H4 (cell line): ENCODE measurements at places on chromosomes 11 and 22. TPM values are rescaled to one million over a fixed set of nuclear protein-coding genes. Genes with fewer than 3 reads are reported as not detected.
A peak's percentile ranks its signal among the peaks of the same experiment; 100 is the strongest.

The OR52E8 gene
- total RNA-seq = not detected in 2 replicates

The TEAD1 gene
- 33.8 and 42.3 TPM in 2 replicates for total RNA-seq

The TP53AIP1 gene
- total RNA-seq = not detected in 2 replicates

The FGF3 gene
- total RNA-seq = not detected in 2 replicates

The GAB4 gene
- not detected in 2 replicates for total RNA-seq

The CLDN5 gene
- total RNA-seq = not detected in 2 replicates

The RAB38 gene
- 1.6 and 2.2 TPM in 2 replicates for total RNA-seq

The YAP1 gene
- 32.0 and 41.1 TPM in 2 replicates for total RNA-seq

The CATSPER1 gene
- 2.6 and 4.6 TPM in 2 replicates for total RNA-seq

DNA sequence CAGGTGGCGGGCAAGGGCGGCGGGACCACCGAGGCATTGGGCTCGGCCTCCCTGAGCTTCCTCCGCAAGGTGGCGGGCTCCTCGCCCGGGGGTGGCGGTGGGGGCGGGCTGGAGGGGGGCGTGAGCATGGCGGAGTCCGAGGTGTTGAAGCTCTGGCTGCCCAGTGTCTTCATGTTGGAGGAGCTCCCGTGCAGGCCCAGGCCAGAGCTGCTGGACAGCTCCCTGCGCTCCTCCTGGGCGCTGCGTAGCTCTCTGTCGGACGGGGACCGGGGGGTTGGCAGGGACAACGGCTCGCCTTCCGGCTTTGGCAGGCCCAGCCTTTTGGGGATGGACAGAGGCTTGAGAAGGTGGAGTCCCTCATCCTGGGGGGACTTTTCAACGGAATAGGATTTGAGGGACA, 43.9 kb upstream of the BID start:
- no peak for DNase-seq

- DNase-seq = no peak
Measured at GRCh38 chr11:86440305-86440716, 65.6 kb downstream of the CCDC81 start.

- no peak for DNase-seq
Measured at GRCh38 chr11:6727971-6728760, 43.6 kb downstream of the OR2AG2 start.

DNA sequence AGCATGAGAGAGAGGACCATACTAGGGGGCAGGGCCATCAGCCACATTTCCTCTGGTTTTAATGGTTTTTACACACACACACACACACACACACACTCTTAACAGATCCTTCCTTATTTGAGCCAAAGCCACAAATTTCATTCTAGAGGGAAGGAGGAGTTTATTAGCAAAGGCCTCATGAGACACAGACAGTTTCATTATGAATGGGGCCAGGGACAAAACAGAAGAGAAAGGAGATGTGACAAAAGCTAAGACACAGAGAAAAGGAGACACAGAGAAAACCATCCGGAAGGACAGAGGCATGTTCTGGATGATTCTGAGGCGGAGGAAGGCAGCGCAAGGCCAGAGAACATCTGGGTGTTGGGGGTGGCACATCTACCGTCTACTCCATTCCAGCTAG, 32.2 kb upstream of the ARFGAP3 start:
- DNase-seq = no peak

- DNase-seq = peak; percentile 58
Measured at GRCh38 chr11:36478700-36479329, 31.3 kb downstream of the TRAF6 start.

GRCh38 chr22:44907765-44908737, 101.8 kb downstream of the PHF21B start:
- DNase-seq = no peak

GRCh38 chr11:125300791-125301218, 136.3 kb downstream of the PKNOX2 start:
- peak; percentile 56 for DNase-seq

DNA sequence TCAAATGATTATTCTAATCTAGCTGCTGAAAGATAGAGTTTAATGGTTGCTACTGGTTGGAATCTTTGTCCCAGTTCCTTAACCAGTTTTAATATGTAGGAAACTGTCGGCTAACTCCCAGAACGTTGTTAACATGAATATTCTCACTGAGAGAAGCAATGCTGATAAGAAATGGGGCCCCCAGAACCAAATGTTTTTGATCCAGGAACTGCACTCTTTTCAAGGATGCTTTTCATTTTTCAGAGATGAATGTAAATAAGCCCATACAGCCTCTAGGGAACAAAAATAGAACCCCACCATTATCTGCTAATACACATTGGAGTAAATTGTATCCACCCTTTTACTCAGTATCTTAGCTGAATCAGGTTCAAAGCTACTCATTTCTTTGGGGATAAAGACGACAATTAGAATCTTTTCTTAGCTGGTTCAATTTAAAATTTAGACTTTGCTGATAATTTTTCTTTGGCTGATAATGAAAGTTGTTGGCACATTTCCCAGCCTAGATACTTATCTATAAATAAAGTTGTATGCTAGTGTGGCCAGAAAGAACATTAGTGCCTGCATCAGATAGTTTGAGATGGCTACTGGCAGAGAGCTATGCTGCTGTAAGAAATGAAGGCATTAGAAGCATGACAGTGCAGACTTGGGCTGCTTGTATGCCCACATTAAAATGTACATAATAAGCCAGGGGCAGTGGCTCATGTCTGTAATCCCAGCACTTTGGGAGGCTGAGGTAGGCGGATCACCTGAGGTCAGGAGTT, 323.3 kb upstream of the PDGFD start:
- no peak for DNase-seq

GRCh38 chr11:3196161-3197043, 22.2 kb downstream of the MRGPRG start:
- no peak for DNase-seq

- DNase-seq = no peak
Measured at GRCh38 chr11:11668781-11669180, 47.0 kb upstream of the GALNT18 start.

GRCh38 chr11:78499971-78500370, 74.7 kb downstream of the NARS2 start:
- no peak for DNase-seq

GRCh38 chr11:87832211-87832610, 343.0 kb downstream of the RAB38 start:
- DNase-seq = no peak

DNA sequence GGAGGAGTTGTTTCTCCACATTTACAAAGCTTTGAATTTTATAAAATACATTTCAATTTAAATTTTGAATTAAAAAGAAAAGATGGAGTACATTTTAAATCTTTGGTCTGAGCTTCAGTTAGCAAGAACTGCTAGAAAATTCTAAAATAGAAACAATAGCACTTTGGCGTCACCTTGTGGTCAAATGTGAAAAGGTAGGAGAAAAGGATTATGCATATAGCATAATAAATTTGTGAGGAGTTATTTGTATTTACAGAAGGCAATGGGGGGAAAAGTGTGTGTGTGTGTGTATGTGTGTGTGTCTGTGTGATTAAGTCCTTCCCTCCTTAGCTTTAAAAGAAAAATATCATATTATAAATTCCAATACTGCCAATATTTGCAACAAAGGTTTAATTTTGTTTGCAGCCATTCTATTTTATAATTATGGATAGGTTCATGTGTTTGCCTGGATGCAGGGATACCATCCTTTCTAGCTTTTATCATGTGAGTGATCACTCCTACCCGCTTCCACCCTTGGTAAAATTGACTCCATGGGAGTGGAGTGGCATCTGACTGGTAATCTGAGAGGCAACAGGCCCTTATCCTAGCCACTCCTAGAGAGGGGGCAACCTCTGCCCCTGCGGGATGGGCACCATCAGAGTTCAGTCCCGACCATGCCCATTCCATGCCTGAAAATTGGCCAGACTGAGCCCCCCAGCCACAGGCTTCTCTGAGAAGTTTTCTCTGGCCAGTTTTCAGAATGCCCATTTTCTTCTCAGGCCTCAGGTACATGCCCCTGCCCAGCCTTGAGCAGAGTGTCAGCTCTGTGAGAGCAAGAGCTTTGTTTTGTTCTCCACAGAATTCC, 13.6 kb upstream of the LGR4 start:
- peak; percentile 58 for DNase-seq

DNA sequence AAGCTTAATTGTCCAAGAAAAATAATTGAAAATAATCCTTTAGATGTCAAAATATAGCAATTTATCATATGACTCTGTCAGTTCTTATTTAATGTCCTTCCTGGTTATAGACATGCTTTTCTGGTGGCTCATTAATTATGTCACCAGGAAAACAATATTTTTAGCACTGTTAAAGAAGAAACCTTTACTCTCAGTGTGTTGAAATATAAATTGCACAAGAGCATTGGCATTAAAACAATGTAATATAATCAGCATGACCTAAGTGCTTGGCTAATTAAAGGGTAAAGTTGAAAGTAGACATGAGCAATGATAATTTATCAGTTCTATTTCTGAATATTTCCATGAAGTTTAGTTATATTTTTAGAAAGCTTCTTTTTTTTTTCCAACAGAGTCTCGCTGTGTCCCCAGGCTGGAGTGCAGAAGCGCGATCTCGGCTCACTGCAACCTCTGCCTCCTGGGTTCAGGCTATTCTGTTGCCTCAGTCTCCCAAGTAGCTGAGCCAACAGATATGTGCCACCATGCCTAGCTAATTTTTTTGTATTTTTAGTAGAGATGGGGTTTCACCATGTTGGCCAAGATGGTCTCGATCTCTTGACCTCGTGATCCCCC, 232.3 kb downstream of the JRKL start:
- no peak for DNase-seq

- no peak for DNase-seq
Measured at GRCh38 chr11:87203907-87204602, 166.3 kb downstream of the TMEM135 start.

DNA sequence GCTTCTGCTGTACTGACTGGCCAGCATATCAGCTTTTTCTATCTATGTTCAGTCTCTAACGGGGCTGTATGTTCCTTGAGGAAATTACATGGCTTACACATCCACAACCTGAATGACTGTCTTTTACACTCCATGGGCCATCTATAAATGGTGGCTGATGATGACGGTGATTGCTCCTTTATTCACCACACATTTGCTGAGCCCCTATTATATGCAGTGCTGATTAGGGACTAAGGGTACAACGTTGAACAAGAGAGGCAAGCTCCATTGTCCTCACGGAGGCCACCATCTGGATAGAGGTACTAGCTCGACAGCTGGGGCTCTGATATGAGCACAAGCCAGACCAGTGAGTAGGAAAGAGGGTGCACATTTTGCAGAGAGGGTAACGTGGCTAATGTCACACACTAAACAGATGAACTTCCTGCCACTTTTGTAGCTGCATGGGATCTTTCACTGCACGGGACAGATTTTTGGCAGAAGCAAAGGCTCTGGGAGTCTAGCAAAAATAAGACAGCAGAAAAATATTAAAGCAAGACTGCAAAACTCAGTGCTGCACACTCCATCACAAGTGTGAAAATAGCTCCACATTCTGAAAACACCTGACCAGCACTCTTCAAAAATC, 30.6 kb downstream of the DRD2 start:
- DNase-seq = no peak

DNA sequence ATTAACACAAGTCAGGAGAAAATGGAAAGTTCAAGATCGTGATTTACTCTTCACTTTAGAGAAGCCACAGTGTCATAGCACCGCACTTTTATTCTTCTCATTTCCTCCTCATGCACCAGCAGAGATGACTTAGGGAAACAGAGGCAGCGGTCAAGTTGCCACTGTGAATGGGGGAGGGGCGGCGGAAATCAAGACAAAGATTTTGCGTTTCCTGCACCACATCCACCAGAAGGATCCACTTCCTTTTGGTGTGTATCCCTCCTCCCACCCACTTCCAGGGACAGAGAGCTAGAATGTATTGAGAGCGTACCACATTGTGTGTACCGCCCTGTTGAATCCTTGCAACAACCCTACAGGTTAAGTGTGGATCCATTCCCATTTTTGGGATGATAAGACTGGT, 21.8 kb downstream of the TSPAN18 start:
- DNase-seq = no peak

DNA sequence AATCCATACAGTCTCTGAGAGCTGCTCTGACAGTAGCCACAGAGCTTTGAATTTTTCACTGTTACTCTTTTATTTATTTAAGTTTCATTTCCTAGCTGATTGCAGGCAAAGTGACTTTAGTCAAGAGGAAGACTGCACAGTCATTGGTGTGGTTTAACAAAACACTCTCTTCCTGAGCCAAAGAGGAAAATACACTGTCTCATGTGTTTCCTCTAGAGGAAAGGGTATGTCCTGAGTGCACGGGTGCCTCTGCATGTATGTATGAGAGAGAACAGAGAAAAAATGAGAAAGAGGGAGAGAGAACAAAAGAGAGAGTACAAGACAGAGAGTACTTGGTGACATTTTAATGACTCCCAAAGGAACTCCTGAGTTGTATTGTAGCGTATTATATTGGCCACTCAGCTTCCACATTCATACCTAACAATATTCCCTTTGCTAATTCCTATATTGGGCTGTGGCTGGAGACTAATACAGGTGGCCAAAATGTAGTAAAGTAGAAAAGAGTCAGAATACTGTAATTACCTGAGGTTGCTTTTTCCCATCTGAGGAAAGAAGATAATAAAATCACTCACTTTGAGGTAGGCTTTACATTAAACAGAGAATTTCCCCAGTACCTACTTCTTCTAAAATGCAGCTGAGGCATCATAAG, at the start of gene OR4D9:
Gene OR4D9 (plus strand): TSS at position 599 of the 649 bp plus-strand sequence. CDS start 3,374 bp downstream, outside the sequence.
- peak; percentile 48 for DNase-seq

- no peak for DNase-seq
Measured at GRCh38 chr11:112485280-112485679, 224.6 kb upstream of the PLET1 start.

DNA sequence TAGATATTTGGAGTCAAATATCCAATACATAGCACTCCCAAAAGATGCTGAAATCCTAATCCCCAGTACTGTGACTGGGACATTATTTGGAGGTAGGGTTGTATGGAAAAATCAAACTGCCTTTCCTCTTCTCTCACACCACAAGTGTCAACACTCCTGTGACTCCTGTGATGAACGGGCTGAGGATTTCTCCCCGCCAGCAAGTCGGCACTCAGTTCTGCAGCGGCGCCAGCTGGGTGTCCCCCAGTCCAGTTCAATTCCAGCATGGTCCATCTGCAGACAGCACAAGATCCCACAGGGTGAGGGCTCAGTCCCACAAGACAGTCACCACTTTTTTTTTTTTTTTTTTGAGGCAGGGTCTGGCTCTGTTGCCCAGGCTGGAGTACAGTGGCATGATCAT, 4.3 kb upstream of the PARVB start:
- DNase-seq = no peak

GRCh38 chr22:27252282-27253049, 549.1 kb downstream of the MN1 start:
- DNase-seq = peak; percentile 24

GRCh38 chr11:48000432-48000831, 20.1 kb downstream of the PTPRJ start:
- DNase-seq = no peak

DNA sequence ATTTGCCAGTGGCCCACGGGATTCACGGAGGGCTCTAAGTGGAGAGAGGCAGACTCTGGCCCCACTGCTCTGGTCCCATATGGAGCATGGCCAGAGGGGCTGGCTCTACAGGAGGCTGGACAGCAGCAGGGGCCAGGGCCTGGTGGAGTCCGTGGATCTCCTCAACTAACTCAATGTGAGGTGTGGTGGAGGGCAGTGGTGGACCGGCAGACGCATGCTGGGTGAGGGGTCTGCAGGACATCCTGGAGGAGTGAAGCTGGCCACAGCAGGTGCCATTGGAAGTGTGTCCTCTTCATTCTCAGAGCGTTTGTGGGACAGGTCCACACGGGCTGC, 15.6 kb downstream of the IGF2 start:
- DNase-seq = no peak
